Kidney (tissue), 22 donors: ENCODE measurements at places on chromosomes 3 and 15. TPM values are rescaled to one million over a fixed set of nuclear protein-coding genes. Genes with fewer than 3 reads are reported as not detected.

The IGSF11 gene
- 1.3 TPM for total RNA-seq

The SCAPER gene
- total RNA-seq, result 39.4 TPM

The ETV5 gene
- 34.6 TPM for total RNA-seq

The AGTR1 gene
- 5.6 TPM for total RNA-seq

The C2CD4B gene
- total RNA-seq, result 4.2 TPM

The HRG gene
- total RNA-seq, result 0.35 TPM

The IQCB1 gene
- 16.9 TPM for total RNA-seq

The LRRC31 gene
- total RNA-seq, result 0.76 TPM

The ZKSCAN7 gene
- 7.9 TPM for total RNA-seq

The ARPIN gene
- total RNA-seq, result 28.2 TPM

The DISP2 gene
- 0.69 TPM for total RNA-seq

The CCDC39 gene
- 0.60 TPM for total RNA-seq

The RFX7 gene
- total RNA-seq, result 15.2 TPM

- H3K27ac ChIP-seq, result peak overlapping the region; percentile 19
- H3K27me3 ChIP-seq, result no peaks in the 10 kb centered on the region
- H3K4me1 ChIP-seq, result no peaks in the 10 kb centered on the region
- no peak for DNase-seq
Observed at GRCh38 chr15:89243046-89243690, 611 bp upstream of the FANCI start.

DNA sequence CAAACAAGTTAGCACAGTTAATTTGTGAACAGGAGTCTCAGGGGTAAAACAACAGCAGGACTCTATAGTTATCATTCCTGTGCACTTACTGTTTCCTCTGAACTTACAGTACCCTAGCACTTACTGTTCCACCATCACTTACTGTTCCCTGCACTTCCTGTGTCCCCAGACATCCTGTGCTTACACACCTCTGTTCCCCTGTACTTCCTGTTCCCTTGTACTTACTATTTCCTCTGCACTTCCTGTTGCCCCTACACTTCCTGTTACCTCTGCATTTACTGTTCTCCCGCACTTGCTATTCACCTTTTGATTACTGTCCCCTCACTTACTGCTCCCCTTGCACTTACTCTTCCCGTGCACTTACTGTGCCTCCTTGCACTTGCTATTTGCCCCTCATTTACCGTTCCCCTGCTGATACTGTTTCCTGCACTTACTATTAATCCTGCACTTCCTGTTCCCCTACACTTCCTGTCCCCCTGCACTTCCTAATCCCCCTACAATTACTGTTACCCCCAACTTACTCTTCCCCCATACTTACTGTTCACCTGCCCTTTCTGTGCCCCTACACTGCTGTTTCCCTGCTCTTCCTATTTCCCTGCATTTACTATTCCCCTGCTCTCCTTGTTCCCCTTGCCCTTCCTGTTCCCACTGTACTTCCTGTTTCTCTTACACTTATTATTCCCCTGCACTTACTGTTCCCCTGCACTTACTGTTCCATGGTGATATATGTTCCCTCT, 30.3 kb downstream of the TPRA1 start:
- H3K27me3 ChIP-seq, result no peaks in the 10 kb centered on the region
- no peaks in the 10 kb centered on the region for H3K36me3 ChIP-seq
- no peak overlapping the region for H3K27ac ChIP-seq
- no peaks in the 10 kb centered on the region for H3K4me1 ChIP-seq

DNA sequence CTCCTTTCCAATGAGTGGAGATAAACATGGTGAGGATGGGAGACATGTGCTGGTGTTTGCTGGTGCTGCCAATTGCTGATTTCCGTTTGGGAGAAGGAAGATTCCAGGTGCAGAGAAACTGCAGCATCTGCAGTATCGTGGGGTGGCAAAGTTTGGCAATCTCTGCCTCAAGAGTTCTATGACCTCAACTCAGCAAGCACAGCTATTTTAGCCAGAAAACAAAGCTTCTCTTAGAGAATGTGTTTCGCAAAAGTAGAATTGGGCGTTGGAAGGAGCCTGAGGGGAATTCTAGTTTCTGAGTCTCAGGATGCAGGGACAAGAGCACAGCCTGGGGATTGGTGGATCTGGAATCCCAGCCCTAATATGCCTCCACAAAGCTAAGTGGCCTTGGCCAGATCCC, 18.2 kb upstream of the SHC4 start:
- no peak overlapping the region for H3K27ac ChIP-seq
- H3K36me3 ChIP-seq, result no peaks in the 10 kb centered on the region
- H3K4me3 ChIP-seq, result no peak overlapping the region

DNA sequence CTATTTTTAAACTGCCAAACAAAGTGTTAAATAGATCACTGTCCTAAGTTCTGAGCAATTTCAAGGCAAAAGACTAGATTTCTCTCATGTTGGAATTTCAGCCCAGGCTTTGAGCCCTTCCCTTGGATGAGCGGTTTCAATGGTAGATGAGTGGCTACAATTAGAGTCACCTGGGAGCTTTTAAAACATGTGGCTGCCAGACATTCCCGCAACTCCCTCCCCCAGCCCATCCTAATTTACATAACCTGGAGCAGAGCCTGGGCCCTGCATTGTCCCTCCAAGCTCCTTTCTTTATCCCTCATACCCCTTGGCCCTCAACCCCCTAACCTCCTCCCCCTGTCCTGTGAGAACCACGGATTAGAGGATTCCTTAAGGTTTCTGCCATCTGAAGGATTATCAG, 357.5 kb upstream of the UMPS start:
- no peaks in the 10 kb centered on the region for H3K4me1 ChIP-seq
- no peak overlapping the region for H3K27ac ChIP-seq
- H3K27me3 ChIP-seq, result no peaks in the 10 kb centered on the region
- no peaks in the 10 kb centered on the region for H3K36me3 ChIP-seq

GRCh38 chr3:150165396-150166094, 194.8 kb upstream of the PFN2 start:
- no peaks in the 10 kb centered on the region for H3K4me1 ChIP-seq
- no peak overlapping the region for H3K27ac ChIP-seq
- no peaks in the 10 kb centered on the region for H3K36me3 ChIP-seq
- no peaks in the 10 kb centered on the region for H3K27me3 ChIP-seq
- H3K4me3 ChIP-seq, result no peak overlapping the region
- DNase-seq, result no peak

DNA sequence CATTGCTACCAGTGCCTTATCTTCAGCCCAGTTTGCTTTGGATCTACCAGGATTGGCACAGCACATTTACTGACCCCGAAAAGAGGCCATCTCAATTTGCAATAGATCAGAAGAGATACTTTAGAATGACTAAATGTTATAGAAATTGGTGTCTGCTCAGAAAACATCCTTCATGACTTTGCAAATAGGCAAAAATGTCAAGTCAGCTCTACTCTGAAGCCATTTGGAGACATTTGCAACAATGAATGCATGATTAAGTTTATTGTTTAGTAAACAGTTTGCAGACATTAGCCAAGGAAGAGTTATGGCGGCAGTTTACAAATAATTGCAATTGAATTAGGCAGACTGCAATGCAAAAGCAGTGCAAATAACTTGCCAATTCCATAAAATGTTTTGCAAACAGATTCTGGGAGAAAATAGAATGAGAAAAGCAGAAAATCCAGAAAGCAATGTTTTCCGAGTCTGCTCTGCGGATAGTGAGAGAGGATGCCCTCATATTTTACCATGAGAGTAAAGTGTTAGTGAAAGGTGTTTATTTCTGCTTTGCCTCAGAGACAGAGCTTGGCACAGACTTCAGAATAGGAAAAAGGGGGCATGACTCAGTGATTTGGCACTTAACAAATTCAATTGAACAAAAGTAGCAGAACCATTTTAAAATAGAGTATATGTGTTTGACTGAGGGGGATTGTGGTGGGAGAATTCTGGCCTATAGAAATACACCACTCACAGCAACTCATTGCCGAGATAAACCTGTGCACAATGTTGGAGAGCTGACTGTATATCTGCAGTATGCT, 334.9 kb upstream of the NR2F2 start:
- H3K4me1 ChIP-seq, result no peaks in the 10 kb centered on the region
- H3K36me3 ChIP-seq, result no peaks in the 10 kb centered on the region
- H3K27me3 ChIP-seq, result no peaks in the 10 kb centered on the region
- no peak overlapping the region for H3K27ac ChIP-seq

- no peak overlapping the region for H3K4me3 ChIP-seq
- no peaks in the 10 kb centered on the region for H3K36me3 ChIP-seq
- no peak overlapping the region for H3K27ac ChIP-seq
- no peak for DNase-seq
- no peaks in the 10 kb centered on the region for H3K27me3 ChIP-seq
- H3K4me1 ChIP-seq, result no peaks in the 10 kb centered on the region
Observed at GRCh38 chr3:18968120-18968519, 180.2 kb upstream of the KCNH8 start.

DNA sequence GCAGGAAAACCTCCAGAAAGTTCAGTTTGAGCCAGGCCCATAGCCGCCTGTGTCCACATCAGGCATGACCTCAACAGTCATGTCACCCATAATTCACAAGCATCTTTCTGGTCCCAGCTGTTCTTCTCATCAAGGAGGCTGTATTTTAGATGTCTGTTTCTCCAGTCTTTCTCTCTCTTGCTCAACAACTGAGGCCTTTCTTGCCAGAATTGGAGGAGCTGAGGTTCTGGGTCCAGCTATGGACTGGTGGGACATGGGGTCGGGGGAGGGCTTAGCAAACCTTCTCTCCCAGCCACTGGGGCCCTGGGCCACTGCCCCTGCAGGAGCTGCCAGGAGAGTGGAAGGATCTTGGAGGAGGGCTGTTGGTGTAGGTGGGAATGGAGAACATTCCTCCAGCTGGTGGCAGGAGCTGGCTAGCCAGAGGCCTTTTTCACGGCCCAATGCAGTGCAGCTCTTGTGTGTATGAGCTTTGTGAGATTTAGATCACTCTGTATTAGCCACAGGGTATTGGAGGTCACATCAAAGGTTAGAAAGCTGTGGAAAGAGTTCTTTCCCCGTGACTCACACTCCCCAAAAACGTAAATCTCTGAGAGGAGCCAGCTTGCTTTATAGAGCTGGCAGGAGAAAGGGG, 23.5 kb downstream of the MAGEF1 start:
- H3K4me1 ChIP-seq, result peaks cover 12% of the 10 kb centered on the region
- H3K36me3 ChIP-seq, result no peaks in the 10 kb centered on the region
- H3K27ac ChIP-seq, result peak overlapping the region; percentile 41
- H3K4me3 ChIP-seq, result no peak overlapping the region
- H3K27me3 ChIP-seq, result no peaks in the 10 kb centered on the region

DNA sequence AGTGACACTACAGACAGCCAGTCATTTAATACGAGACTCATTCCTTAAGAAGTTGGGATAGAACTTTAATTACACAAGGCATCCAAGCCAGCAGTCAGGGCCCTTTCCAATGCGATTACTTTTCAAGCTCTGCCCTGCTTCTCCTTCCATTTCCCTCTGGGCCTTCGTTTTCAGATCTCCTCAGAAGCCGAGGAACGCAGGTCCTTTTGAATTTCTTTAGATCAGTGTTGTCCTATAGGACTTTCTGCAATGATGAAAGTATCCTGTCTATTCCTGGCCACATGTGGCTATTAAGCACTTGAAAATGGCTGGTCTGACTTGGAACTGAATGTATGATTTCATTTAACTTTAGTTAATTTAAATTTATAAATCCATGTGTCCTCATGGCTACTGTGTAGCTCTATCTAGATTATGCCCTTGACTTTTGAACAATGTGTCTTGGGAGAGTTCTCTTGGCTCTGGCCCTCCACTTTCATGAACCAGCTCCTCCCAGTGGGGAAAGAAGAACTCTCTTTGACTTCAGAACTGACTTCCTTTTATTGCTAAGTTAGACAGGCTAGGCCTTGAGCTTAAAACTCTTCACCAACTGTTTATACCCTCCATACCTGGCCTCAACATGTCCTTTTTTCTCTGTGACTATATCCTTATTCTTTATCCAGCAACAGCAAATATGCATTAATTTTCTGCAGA, 22.6 kb downstream of the TGFBR2 start:
- peaks cover 43% of the 10 kb centered on the region for H3K4me1 ChIP-seq
- no peak for DNase-seq
- H3K4me3 ChIP-seq, result no peak overlapping the region
- H3K27ac ChIP-seq, result peak overlapping the region; percentile 45
- no peaks in the 10 kb centered on the region for H3K36me3 ChIP-seq
- H3K27me3 ChIP-seq, result no peaks in the 10 kb centered on the region

DNA sequence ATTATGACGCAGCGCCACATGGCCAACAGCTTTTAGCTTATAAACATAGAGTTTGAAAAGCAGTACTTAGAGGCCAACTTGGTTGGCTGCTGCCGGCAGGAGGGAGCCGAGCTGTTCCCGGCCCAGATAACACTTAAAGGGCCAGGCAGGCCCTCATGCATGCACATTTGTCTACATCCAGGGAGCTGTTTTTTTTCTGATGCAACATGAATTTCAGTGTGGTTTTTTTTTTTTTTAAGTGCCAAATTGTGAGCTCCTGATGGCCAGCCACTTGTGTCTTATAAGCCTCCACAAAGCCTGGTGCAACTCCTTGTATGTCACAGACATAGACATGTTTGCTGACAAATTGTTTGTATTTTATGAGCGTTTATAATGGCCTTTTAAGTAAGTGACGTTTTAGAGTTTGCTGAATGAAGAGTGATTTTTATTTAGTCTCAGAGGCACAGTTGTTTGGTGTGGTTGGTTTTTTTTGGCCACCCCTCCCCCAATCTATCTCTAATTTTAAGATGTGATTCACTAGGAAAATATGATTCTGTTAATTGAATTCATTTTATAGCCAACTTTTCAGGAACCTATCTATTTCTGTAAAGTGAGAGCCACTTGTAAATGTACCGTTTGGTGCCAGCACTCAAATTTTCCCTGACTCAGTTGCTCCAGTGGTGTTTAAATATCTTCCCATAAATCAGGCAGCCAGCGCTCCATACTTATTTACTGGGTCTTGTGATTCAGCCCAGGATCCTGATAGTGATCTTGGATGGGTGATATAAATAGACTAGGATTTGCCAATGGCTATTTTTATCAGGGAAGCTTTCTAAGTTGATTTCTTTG, 134.3 kb downstream of the VGLL4 start:
- no peaks in the 10 kb centered on the region for H3K27me3 ChIP-seq
- H3K36me3 ChIP-seq, result no peaks in the 10 kb centered on the region
- H3K27ac ChIP-seq, result peak overlapping the region; percentile 96
- peak; percentile 85 for DNase-seq
- no peak overlapping the region for H3K4me3 ChIP-seq
- peaks cover 12% of the 10 kb centered on the region for H3K4me1 ChIP-seq
